Inflammatory macrophage (primary cell): ENCODE measurements at places on chromosomes 7 and 10.

DNA sequence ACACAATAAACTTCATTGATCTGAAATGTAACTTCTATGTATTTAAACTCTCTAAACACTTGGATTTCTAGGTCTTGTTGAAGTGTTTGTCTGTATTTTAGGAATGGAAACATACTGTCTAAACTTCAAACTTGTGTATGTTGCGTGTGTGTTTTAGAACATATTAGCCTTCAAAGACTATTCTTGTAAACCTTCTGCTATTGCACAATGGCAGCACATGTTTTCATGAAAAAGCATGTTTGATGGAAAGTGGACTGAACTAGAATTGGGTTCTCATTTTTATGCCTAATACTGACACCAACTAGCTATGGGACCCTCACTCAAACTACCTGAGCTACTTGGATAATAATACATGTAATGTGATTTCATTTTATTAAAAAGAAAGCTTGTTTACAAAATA is 592.6 kb downstream of the IPMK start:
- no peak for DNase-seq

DNA sequence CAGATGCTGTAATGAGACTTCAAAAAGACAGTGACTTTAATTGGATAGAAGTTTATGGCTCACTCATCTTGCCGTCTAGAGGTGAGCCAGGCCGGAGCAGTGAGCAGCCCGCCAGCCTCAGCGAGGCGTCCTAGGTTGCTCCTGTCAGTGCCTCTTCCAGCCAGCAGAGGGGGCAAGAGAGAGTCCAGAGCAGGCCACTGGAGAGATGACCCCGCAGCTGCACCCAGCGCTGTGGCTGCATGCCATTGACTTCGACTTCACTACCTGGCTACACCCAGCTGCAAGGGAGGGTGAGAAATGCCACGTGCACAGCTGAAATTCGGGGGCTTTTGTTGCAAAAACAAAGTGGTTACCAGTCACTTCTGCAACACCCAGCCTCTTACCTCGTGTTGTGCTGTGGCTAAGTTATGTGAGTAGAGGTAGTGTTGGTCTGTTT is 26.5 kb downstream of the NUB1 start:
- DNase-seq: peak; percentile 80

- DNase-seq: no peak
These were observed 40.0 kb upstream of the CTBP2 start for GRCh38 chr10:125200396-125200795.

- DNase-seq: peak; percentile 71
These were observed 225.5 kb downstream of the SFMBT2 start for GRCh38 chr10:7185367-7185690.

DNA sequence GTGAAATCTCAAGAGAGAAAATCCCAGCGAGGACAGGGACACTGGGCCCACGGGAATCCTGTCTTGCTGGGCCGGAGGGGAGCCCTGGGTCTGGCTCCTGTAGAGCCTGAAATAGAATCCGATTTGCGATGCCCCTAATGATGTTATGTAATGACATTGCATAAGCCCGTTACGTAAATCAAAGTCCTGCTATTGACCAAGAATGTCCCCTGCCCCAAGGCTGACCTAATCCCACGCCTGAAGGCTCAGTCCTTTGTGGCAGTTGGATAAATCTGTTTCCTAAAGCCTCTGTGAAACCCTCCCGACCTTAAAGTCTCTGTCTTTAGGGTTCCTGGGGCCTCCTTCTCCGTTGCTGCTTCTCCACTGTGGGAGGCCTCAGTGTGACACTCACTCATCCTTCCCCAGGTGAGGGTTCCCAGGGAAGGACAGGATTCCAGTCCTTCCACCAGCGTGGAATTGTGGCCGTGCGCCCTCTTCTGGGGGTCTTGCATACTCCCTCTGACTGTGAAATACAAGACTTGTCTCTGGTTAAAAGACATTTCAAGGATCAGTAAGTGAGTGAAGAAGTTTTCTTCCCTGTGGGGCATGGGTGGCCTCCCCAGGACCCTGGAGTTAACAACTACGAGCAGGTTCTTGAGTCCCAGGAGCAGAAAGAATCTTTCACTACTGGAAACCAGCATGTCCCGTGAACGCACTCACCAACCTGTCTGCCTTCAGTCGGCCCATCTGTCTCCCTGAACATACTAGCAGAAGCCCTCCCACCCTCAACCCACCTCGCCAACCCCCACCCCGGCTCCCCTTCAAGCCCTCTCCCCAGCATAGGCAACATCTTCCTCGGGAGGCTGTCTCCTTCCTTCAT is 19.8 kb downstream of the ZNF467 start:
- DNase-seq: peak; percentile 43

- no peak for DNase-seq
These were observed 57.7 kb downstream of the MAD1L1 start for GRCh38 chr7:2175091-2175490.

GRCh38 chr10:56240471-56240870 is 120.6 kb downstream of the ZWINT start:
- no peak for DNase-seq

DNA sequence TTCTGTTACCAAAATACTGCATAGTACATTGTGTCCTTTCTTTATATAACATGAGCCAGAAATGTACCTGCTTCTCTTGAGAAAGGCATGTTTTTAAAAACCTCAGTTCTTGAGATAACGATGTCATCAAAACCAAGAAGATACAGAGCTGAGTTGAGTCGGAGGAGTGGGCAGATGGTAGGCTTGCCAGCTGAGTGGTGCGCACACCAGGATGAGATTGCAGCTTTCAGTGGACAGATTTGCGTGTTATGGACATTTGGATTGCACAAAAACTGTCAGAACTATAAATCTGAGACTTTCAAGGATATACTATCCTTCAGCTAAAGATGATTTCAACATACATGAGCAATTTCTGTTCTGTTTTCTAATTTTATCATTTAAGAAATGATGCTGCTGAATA is 25.0 kb downstream of the PRKAR2B start:
- DNase-seq: peak; percentile 76

DNA sequence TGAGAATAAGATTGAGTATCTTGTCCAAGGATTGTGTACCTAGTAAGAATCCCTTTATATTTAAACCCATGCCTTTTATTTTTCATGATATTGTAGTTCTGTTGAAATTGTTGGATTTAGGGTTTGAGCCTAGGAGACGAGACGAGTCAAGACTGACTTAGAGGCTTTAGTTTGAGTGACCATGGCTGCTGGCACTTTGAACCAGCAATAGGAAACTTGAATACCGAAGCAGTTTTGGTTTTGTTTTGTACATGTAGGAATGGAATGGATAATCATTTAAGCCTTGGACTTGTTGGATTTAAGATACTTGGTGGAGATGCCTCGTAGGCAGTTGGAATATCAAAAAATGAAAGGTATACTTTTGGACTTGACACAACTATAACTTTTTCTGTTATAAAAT is 229.0 kb downstream of the BICC1 start:
- DNase-seq: no peak

DNA sequence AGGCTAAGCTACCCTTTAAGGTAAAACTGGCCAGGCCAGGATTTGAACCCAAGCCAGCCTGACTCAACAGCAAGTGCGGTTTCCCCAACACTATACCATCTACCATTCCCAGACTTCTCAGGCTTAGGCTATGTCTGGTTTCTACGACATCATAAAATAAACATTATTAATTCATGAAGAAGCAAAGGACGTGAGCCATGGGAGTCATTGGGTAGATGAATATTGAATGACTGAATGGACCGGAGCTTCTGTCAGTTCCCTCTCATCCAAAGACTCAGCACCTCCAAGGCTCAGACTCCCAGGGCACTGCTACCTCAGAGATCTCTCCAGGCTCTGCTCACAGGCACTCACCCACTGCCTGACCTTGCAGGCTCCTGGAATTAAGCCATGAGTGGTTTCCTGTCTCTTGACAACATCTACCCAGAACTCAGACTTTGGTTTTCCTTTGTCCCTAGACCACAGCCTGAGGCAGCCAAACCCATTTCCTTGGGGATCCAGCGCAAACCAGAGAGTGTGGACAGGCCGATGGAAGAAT is 64.6 kb upstream of the STEAP1B start:
- no peak for DNase-seq

DNA sequence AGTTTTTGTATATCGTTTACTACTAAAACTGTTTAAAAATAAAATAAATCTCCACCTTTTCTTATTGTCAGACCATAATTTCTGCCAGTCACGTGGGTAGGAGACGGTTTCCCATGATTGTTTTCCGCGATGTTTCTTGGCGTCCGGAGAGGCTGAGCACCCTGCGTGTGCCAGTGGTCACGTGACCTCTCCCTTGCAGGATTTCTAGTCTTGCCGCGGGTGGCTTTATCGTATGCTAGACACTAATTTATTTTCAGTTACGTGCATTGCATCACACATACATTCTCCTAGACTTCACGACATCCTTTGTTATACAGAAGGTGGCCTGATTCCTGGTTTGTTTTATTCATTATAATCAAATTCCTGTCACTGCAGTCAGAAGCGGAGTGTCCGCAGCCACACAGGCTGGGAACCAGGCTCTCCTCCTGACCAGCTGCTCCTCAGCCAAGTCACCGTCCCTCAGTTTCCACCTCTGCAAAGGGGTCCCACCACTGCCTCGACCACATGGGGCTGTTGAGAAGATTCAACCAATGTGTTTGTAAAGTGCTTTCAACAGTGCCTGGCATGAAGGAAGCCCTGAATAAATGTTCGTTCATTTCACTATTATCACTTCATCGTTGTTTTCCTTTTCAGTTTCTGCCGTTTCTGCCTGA is 203.2 kb upstream of the PPP2R2D start:
- no peak for DNase-seq

- DNase-seq: no peak
These were observed 154.5 kb downstream of the SVIL start for GRCh38 chr10:29479981-29480954.

DNA sequence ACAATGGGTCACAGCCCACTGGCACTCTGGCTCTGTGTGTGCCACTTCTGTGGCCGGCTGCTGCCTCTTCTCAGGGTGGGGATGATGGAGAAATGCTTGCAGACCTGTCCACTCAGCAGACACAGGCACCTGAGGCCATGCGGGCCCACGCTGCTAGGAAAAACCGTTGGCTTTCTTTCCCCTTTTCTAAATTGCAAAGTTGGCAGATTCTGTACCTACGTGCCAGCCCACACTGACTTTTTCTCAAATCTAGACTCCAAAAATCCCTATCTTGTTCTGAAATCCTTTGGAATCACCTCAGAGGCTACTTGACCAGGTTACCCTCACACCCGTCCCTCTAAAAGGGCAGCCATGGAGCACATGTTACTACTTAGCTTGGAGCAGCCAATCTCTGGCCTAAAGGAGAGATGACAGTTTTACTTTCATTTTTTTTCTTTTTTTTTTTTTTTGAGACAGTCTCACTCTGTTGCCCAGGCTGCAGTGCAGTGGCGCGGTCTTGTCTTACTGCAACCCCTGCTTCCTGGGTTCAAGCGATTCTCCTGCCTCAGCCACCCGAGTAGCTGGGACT is 99.4 kb downstream of the RNF216 start:
- DNase-seq: no peak
